ENCODE measurements at places on chromosomes 7 and 10.

GRCh38 chr10:111599943-111600342 lies 523.1 kb downstream of the ADRA2A start:
- no peak for DNase-seq

- DNase-seq: no peak
Observed at GRCh38 chr7:137633133-137633532, 213.6 kb downstream of the DGKI start.

DNA sequence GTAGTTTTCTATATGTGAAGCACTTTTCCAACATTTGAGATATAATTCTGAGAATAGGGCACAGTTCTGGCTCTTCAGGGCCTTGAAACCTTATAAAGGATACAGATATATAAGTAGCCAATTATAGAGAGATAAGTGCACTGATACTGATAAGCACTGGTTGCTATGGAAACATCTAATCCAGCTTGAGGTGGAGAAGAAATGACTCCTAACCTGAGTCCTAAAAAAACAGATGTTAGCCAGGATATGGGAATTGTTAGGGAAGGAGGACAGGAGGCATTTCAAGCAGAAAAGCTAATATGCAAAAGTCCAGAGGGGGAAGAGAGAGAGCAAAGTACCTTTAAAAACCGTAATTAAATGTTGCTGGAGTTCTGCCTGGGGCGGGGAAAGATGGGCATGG lies 30.8 kb downstream of the STRIP2 start:
- no peak for DNase-seq

DNA sequence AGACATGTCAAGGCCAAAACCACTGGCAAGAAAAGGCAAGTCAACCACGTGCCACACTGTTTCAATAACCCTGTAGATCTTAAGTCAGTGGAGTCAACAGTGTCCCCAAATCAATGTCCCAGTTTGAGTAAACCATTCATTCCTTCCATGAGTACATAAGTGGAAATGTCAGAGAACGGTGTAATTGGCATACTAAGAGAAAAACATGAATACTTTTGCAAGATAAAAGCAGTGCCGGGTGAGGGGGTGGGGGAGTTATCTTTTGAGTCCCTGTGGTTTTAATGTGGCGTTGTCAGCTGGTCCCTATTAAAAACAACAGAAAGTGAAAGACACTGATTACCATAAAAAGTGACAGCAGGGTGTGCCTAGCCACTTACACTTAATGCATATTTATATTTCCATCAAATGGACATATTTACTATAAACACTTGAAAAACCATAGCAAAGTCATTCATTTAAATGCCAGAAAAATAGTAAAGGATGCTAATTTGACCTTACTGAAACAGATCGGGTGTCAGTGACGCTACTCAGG lies 37.8 kb downstream of the RSU1 start:
- DNase-seq: no peak

- DNase-seq: no peak
Observed at GRCh38 chr10:101241840-101242707, 12.8 kb upstream of the LBX1 start.

DNA sequence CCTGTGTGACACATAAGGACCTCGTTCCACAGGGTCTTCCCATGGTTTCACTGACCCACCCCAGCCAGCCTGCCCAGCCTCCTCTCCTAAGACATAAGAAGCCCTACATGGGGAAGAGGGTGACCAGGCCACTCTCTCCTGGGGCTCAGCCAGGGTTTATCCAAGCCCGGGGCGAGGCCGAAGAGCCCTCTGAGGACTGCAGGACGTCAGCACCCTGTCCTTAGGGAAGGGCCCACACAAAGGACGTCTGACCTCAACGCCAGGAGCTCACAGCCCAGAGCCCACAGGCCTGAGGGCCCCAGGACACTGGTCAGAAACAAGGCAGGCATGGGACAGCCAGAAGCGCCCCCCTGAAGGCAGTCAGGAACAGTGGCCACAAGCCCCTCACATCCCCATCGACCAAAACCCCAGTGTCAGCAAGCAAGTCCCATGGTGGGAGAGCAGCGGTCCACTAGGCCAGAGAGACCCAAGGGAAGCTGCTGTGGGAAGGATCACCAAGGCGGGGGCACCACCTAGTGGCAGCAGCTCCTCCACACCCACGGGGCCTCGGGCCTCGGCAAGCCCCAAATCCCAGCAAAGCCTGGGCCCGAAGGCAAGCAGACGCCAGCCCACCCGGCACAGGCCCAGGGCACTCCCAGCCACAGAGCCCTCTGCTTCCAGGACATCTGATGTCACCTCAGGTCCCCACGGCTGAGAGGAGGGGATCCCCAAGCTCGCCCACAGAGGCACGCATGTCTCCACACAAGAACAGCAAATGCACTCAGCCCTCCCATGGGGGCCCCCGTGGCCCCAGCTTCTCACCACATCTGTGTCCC lies 23.4 kb downstream of the MAD1L1 start:
- DNase-seq: peak; percentile 47
